ENCODE measurements at places on chromosomes 2 and 18.

DNA sequence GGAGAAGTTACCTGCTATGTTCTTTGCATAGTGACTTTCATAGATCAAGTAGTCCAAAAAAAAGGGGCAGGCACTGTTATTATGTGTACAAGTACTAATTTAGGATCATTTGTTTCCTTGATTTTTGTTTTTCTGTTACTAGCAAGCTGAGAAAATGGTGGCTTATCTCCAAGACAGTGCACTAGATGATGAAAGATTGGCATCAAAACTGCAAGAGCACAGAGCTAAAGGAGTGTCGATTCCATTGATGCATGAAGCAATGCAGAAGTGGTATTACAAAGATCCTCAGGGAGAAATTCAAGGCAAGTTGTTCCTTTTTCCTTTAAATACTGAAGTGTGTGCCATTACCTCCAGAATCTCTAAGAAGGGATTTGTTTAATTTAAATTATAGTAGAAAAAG lies 19.6 kb upstream of the KCNJ13 start:
- no peak for DNase-seq

- no peak for DNase-seq
Measured at GRCh38 chr2:164815071-164815793, 26.4 kb downstream of the COBLL1 start.

DNA sequence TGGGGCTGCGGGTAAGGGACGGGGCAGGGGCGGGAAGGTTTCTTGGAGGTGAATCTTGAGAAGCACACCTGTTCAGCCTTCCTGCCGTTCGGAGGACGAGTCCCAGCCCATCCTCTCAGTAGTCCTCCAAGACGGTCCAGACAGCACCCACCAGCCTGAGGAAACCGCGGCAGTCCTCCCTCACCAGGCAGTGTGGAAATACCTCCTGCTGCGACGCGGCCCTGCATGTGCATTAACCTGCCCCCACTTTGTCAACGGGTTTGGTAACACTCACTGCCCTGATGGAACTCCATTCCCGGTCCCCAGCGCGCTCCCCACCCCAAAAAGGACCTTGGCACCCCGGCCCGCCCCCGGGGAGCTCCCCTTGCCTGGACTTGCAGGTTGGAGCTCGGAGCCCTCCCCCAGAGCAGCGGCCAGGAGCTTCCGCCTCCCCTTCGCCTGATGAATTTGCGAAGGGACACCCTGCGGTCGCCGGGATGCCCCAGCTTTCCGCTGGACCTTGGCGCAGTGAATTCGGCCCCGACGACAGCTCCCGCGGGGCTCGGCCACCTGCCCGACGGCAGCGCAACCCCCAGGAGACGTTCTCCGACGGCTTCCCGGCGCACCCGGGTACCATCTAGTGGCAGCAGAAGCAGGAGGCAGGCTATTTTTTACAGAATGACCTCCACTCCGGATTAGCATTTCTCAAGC lies 31.5 kb downstream of the ACVR1C start:
- DNase-seq = peak; percentile 17

DNA sequence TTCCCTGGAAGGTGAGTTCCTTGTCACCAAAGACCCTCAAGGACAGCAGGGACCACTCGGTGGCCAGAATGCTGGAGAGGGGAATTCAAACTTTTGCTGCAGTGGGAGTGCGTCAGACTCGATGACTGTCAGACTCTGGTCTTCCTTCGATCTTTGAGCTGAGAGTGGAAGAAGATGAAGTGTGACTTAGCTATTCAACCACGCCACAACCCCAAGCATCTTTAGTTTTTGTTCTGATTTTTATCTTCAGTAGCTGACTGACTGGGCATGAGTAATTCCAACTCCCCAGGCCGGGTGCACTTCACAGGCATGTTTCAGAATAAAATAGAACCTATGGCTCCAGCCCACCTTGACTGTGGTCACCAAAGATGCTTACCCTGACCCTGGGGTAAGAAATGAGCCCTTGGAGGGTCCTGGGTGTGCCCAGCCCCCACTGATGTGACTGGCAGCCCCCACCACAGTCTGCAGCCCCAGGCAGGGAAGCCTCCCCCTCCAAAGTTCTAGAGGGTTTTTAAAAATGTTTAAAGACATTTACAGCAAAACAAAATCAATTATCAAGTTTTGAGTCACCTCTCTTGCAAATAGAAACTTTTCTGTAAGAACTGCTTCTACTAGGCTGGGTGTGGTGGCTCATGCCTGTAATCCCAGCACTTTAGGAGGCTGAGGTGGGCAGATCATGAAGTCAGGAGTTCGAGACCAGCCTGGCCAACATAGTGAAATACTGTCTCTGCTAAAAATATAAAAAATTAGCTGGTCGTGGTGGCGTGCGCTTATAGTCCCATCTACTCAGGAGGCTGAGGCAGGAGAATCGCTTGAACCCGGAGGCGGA lies 24.9 kb upstream of the YWHAQ start:
- DNase-seq = peak; percentile 45

- no peak for DNase-seq
Measured at GRCh38 chr2:62884514-62884913, 166.1 kb upstream of the OTX1 start.

GRCh38 chr2:46748121-46748520 lies 167.5 kb downstream of the MCFD2 start:
- DNase-seq = no peak

- DNase-seq = peak; percentile 23
Measured at GRCh38 chr18:54181856-54182602, 42.4 kb downstream of the MBD2 start.

DNA sequence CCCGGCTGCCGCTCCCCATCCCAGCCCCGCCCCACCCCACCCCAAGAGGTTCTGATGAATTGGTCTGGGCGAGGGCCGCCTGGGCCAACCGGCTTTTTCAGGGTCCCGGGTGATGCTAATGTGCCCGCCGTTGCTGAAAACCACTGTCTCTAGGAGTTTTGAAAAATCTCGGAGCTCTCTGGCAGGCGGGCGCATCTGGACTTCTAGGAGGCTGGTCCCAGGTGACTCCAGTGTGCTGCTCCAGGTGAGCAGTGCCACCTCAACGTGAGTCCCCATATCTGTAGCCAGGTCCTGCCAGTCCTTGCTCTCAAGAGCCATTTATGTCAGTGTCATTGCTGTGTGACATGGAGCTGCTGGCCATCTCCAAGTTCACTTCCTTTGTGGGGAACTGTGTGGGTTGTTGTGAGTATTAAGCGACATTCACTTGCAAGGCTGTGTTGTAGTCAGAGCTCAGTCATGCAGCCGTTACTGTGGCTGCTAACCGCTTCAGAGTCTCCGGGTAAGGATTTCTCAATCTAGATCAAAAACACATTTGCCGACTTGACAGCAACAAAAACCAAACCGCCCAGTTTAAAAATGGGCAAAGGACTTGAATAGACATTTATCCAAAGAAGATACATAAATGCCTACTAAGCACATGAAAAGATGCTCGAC lies at the start of gene RFX8:
Gene RFX8 (minus strand): TSS at position 382 of the 654 bp plus-strand sequence. CDS start 8,264 bp downstream, outside the sequence.
- DNase-seq = peak; percentile 100

- DNase-seq = peak; percentile 71
Measured at GRCh38 chr2:24382363-24383073, 22.2 kb upstream of the ITSN2 start.

GRCh38 chr2:217956586-217957457 lies 46.0 kb downstream of the TNS1 start:
- DNase-seq = no peak

DNA sequence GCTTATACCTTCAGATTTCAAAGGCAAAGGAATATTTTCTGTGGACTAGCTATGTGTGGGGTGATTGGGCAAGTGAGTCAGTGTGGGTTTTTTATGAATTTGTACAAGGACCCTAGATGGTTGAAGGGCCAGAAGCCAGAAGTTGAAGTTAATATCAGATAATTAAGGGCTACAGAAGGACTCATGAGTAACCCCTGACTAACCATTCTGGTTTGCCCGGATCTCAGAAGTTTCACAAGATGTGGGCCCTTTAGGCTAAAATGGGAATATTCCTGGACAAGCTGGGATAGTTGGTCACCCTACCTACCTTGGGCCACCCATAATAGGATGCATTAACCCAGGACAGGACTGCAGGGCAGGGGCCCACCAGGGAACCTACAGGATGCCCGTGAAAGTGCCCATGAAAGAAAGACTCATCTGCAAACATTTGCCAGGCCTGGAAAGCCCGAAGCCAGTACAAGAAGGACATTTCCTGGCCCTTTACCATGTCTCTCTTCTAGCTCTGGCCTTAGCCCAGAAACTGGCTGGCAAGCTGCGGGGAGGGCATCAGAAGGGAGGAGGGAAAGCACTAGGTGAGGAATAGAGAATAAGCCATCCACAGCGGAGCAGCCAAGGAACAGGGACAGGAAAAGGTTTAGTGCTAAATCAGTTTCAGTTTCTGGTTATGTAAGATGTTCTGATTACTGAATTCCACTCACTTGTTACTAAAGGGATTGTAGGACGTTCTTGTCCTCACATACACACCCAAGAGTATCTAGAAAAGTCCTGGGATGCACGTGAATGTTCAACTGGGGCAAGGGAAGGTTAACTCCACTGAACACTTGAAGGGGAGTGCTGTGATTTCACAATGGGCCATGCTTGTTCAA lies 33.6 kb downstream of the GCG start:
- peak; percentile 96 for DNase-seq

DNA sequence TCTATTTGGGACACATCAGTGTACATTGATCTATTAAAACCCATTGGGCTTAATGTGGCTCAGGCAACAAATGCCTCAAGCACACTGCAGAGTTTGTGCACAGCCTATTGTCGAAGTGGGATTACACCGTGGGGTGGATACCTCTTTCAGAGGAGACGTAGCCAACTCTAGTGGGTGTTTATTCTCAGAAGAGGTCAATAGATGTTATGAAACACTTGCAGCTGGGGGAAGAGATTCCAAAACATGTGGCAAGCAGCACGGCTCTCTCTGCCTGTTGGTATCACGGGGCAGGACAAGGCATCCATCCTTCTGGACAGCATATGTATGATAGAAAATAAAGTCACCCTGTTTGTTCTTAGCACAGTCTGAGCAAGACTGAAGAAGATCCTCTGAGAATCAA lies 121.4 kb upstream of the COPS8 start:
- peak; percentile 57 for DNase-seq

DNA sequence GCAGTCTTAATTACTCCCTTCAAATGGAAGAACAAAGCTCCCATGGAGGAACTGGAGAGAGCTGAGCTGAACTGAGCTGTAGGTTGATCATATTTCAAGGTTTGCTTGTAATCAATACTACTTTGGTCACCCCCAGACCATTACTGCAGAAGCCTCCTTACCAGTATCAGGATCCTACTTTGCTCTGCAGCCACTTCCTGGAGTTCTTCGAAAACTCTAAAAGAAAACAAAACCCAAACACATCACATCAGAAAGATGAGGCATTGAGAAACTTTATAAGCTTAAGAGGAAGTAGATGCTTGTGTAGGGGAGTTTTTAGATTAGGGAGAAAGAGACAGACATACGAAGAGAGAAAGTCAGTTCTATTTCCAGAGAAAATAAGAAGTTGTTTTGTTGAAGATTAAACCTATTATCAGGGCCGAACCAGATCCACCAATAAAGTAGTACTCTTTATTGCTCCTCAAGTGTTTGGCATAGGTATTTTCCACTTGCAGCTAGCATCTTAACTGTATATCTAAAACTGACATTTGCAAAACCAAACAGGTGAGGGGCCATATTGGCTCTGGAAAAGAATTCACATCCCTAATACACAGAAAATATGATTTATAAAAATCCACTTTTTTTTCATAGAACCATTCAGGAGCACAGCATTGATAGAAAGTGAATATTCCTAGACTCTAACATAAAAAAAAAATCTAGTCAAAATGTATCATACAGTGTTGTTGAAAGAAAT lies 166.9 kb upstream of the KLF7 start:
- DNase-seq = no peak

DNA sequence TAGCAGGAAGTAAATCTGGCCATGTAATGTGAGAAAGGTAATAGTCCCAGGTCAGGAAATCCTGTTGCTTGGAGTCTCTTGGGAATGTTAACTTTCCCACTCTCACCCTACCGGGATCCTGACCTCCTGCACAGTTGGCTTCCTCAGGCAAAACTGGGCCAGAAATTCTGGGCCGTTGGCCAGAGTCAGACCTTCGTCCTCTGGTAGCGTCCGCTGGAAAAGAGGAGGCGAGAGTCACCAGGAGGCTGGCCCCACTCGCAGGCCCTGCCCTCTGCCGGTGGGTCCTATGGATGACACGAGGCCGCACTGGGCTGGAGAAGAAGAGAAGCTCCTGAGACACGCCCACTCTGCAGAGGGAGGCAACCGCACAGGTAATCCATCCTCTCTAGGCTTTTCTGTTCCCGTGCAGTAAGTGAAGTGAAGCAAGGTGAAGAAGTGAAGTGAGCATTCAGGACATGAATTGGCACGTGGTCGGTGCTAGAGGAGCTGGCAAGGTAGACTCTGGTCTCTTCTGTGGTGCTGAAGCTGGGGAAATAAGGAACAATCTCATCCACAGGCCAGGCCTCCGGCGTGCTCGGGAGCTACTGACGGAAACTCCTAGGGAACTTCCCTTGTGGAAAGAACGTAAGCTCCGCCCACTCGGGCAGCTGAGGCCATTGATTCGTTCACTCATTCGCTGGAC lies 182.7 kb upstream of the GLI2 start:
- peak; percentile 80 for DNase-seq

DNA sequence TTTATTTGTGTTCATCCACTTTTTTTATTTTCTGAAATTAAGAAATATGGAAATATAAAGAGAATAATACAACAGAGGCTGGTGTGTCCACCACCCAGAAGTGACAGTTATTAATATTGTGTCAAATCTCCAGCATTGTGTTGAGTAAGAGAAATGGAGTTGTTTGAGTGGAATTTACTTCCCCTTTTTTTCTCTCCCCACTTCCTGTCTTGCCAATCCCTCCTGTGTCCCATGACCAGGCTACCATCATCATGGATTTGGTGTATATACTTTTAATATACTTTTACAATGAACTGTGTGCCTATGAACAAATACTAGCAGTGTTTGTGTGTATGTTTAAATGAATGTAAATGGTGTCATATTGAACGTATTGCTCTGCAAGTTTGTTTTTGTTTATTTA lies 276.9 kb upstream of the SKOR2 start:
- no peak for DNase-seq

DNA sequence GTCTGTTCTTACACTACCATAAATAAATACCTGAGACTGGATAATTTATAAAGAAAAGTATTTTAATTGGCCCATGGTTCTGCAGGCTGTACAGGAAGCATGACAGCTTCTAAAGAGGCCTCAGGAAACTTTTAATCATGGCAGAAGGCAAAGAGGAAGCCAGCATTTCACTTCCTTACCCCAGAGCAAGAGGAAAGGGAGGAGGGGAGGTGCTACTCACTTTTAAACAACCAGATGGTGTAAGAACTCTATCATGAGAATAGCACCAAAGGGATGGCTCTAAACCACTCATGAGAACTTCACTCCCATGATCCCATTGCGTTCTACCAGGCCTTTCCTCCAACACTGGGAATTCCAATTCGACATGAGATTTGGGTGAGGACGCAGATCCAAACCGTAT lies 344.4 kb upstream of the SLC39A10 start:
- no peak for DNase-seq

Data from fibroblast of mammary gland (primary cell).